ENCODE measurements at places on chromosomes 6 and 20.

DNA sequence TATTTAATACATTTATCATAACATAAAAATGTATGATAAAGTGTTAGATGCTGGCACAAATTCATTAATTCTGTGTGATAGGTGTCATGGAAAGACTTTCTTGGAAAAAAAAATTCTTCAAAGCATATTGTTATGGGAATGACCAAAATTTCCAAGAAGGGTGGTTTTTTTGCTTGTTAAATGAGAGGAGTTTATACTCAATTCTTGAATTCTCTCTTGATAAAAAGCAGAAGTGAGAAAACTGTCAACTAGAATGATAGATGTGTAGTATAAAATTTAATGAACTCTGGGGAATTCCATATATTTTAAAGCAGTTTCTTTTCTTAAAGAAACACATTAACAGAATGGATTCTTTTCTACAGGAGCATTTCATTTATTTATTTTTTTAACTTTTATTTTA, 62.0 kb upstream of the SNAP91 start:
- no peak for DNase-seq

GRCh38 chr6:163877877-163878639, 463.5 kb downstream of the QKI start:
- DNase-seq, result no peak

GRCh38 chr6:154276810-154277628, 79.6 kb downstream of the IPCEF1 start:
- no peak for DNase-seq

DNA sequence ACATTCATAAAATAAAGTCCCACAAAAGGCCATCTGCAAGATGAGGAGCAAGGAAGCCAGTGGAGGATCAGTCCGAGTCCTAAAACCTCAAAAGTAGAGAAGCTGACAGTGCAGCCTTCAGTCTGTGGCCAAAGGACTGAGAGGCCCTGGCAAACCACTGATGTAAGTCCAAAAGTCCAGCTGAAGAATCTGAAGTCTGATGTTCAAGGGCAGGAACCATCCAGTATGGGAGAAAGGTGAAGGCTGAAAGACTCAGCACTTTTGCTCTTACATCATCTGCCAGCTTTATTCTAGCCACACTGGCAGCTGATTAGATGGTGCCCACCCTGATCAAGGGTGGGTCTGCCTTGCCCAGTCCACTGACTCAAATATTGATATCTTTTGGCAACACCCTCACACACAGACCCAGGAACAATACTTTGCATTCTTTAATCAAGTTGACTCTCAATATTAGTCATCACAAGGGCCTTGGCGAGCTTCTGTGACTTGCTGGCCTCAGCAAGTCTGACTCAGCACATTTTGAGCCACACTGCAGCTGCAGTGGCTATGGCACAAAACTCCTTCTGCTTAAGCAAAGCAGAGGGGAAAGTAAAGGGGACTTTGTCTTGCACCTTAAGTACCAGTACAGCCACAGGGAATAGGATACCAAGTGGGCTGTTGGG, 1370.3 kb upstream of the CITED2 start:
- DNase-seq, result no peak

DNA sequence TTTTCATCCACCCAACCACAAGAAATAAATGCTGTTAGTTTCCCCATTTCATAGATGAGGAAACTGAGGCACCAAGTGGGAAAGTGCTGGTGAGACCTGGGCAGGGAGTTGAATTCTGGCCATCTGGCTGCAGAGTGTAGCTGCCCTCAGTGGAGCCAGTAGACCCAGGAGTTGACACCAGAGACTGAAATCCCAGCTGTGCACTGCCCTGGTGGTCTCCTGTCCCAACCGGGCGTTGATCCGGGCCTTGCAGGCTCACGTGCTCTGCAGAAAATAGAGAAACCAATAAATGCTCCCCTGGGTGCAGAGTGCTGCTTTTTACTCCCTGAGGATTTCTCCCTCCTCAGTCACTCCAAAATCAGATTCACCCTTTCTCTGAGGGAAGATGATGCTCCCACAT, 18.4 kb downstream of the HLA-F start:
- no peak for DNase-seq

GRCh38 chr6:9192405-9192909, 757.1 kb upstream of the SLC35B3 start:
- no peak for DNase-seq

GRCh38 chr6:142853244-142854180, 91.5 kb downstream of the HIVEP2 start:
- no peak for DNase-seq

- DNase-seq, result no peak
These were observed 9.1 kb upstream of the MAP1LC3A start for GRCh38 chr20:34549291-34549928.

DNA sequence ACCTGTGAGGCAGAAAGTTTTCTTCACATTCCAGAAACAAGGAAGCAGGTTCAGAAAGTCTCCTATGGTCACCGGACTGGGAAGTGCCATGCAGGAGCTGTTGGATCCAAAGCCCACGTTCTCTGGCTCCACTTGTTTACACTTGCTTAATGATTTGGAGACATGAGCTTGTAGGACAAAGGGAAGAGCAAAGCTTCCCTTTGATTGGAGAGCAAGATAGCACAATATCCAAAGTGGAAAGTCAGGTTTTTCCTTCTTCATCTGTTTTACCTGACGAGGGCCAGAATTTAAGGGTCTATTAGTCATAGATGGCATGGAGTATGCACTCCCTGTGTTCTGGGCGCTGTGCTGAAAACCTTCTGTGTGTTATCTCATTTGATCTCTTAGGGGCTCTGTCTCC, 81.2 kb downstream of the PDE7B start:
- no peak for DNase-seq

- no peak for DNase-seq
These were observed 631 bp downstream of the ULBP2 start for GRCh38 chr6:149942461-149942829.

DNA sequence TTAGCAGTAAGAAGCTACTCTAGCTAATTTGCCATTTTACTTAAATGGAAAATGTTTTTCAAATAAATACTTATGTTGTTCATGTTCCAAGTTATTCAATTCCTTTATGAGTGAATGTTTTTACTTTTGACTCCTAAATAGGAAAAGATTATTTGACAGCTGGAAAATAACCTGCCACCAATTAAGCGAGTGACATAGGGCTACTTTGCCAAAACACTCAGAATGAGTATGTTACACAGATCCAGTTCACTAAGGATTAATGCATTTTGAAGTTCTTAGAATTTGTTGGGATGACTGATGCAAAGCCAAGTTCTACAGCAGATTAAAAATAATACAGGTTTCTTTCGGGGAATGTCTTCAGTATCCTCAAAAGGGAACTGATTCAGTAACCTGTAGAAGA, 144.4 kb downstream of the ADGRG6 start:
- DNase-seq, result no peak

GRCh38 chr6:99364026-99364425, 14.6 kb upstream of the FAXC start:
- no peak for DNase-seq

- no peak for DNase-seq
These were observed 39.0 kb downstream of the GMPR start for GRCh38 chr6:16277101-16277981.

GRCh38 chr6:99492092-99492491, 23.1 kb downstream of the USP45 start:
- no peak for DNase-seq

DNA sequence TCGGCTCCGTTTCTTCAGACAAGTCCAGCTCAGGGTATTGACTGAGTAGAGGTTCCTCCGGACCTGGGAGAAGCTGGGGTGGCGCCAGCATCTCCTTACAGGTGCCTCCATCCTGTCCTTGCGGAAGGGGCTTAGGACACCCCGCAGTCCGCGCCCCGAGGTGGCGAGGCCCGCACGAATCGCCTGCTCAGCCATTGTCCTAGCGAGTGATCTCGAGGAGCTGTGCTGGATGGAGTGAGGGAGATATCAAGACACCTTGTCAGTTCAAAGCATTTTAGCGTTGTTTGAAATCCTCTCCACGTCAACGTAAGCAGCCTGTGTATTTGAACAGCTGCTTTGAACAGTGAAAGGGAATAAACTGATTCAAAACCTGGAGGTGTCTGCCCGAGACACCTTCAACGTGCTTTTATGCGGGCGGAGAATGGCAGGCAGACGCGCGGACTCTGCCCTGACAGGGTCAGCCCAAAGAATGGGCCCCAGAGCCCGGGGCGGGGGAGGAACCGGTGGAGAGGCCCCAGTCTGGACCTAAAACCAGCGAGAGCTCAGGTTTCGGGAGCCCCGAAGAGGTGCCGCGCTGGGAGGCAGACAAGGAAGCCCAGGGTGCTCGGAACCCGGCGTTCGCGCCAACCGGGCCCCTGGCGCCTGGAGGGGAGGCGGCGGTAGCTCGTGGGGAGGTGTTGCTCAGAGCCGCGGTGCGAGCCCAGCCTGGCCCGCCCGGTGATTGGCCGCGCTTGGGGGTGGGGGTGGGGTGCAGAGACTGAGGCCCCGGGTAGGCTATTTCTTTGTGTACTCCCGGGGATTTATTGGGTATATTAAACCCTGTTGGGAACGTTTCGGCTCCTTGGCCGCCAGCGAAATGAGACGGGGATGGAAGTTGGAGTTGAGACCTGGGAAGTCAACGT, 3.1 kb upstream of the POU3F2 start:
- DNase-seq, result no peak

GRCh38 chr20:38143646-38144554, 21.2 kb downstream of the TGM2 start:
- DNase-seq, result no peak

- DNase-seq, result no peak
These were observed 9.9 kb downstream of the VNN1 start for GRCh38 chr6:132703936-132704335.

DNA sequence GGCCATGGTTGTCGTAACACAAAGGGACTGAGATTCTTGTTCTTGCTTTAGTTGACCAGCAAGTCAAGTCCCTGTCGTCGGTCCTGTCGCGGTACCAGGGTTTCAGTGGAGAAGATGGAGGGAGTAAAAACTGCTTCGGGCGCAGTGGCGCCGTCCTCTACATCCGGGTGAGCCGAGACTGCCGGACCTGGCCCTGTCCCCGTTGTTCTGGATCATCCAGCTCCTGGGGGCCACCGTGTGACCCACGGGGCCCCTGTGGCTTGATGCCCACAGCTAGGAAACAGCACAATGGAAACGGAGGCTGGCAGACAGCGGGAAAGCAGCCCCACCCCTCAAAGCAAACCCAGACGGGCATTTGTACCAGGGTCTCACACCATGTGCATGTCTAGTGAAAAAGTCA, 15.0 kb downstream of the MTG2 start:
- DNase-seq, result no peak

DNA sequence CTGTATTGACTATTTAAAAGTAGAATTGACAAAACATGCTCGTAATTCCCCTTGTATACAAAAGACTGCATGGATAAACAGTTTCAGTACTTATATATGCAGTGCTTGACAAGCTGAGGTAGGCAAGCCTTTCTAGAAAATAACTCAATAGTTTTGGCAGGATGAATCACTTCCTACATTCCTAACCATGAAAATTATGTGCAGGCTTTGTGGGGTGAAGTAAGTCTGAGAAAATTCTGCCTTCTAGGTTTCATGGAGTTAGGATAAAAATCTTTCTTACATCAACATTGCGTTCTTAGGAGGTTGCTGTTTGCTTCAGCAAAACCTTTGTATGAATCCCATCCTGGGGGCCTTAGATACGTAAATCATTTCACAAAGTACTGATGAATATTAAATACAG, 801.4 kb upstream of the EYS start:
- DNase-seq, result no peak

DNA sequence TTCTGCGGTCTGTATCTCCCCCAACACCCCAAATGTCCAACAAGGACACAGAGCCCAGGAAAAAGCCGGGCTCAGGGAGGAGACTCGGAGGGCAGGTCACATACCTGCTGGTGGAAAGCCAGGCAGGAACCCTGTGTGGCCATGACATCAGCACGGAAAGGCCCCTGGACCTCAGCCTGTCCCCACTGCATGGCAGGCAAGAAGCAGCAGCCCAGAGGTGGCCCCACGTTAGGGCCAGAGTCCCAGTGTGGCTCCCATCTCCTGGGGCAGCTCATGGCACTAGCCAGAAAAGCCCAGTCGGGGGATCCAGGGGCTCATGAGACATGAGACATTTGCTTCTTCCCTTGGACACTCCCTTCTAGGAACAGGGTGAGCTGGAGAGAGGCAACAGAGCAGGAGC, 258.7 kb downstream of the DLL1 start:
- DNase-seq, result no peak

DNA sequence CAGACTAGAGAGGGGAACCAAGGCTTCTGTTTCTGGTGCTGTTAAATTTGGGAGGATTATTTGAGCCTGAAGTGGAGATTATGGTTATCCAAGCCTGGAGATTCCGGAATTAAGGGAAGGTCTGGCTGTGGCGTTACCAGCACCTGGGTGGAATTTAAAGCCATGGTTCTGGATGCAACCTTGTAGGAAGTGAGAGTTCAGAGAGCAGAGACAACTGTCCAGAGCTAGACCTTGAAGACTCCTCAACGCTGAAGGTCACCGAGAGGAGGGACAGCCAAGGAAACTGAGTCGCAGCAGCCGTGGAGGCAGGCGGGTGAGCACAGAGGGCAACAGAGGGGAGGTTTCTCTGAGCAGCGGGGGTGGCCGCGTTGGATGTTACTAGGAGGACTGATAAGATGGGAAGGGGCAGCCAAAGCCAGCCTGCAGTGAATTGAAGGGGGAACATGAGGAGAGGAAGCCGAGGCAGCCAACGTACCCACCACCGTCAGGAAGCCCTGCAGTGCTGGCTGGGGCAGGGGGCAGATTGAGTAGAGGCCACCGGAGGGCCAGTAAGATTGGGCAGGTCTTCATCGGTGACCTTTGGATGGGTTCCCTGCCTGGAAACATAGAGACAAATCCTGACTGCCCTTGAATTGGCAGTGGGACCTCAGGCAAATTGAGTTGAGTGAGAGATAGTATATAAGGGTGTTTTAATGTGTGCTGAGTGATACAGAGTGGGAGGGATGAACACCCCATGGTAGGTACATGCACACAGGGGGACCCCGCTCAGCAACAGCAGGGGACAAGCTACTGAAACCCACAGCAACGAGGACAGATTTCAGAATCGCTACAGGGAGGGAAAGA, 90.3 kb downstream of the SNX5 start:
- no peak for DNase-seq

DNA sequence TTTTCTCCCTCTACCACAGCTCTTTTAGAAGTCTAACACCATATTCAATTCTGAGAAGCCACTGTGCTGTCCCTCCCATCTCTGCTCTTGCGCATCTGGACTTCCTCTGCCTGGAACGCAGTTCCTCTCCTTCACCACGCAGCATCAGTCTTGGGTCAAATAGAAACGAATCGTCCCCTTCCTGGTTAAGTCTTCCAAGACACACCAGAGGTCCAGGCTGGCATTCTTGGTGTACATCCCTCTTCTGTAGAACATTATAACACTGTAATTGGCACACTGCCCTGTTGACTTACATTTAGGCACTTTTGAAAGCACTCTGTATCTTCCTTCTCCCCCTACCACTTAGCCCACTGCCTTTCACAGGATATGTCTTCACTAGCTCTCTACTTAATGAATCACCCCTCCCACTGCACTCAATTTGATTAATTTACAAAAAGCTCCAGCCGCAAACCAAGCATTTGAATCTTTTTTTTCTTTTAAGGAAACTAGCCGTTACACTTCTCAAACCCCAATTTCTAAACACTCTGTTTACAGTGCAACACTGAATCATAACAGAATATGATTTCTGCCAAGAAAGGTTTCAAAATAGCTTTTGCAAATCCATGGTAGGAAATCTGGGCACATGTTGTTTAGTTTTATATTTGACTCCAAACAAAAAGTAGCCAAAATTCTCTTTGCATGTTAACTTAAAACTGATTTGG, 140.8 kb upstream of the CARMIL1 start:
- peak; percentile 35 for DNase-seq

- no peak for DNase-seq
These were observed 1.2 kb downstream of the TPD52L1 start for GRCh38 chr6:125154761-125155135.

GRCh38 chr6:140174524-140174923, 800.1 kb upstream of the CITED2 start:
- no peak for DNase-seq

- DNase-seq, result no peak
These were observed 126.2 kb downstream of the IMPG1 start for GRCh38 chr6:75946146-75946831.
